NCI-H1694 (cell line): ENCODE measurements at places on chromosomes 1 and 21.
A peak's percentile ranks its signal among the peaks of the same experiment; 100 is the strongest.

DNA sequence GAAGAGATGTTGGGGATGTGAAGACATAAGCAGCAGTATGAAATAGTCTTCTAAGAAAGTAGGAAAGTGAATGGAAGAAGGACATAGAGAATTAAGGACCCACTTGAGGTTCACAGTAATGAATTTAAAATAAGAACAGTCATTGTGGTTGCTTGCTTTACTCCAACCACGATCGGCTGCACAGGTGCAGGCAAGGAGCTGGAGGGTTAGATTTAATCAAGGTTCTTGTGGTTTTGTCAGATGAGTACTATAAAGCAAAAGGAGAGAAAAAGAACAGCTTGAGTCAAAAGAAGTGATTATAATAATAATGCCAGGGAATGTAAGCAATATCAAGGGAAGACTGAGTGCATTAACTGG lies 46.1 kb upstream of the RBM34 start:
- DNase-seq: no peak

GRCh38 chr1:150621497-150622302 lies 7.7 kb downstream of the ENSA start:
- DNase-seq: peak; percentile 57

DNA sequence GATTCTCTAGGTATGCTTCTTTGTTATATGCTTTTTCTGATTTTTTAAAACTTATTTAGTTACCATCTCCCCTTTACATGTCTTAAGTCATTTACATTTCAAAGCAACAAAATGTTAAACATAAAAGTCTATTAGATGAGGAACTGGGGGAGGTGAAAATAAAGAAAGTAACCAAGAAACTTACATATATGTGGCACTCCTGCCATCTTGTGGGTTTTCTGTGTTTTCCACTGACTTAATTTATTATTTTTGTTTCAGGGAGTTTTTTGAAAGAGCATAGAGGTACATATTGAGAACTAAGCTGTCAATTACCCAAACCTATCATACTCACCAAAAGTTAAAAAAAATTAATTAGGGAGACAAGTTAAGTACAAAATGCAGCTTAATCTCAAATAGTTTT lies 1531.1 kb downstream of the MRPL39 start:
- no peak for DNase-seq

DNA sequence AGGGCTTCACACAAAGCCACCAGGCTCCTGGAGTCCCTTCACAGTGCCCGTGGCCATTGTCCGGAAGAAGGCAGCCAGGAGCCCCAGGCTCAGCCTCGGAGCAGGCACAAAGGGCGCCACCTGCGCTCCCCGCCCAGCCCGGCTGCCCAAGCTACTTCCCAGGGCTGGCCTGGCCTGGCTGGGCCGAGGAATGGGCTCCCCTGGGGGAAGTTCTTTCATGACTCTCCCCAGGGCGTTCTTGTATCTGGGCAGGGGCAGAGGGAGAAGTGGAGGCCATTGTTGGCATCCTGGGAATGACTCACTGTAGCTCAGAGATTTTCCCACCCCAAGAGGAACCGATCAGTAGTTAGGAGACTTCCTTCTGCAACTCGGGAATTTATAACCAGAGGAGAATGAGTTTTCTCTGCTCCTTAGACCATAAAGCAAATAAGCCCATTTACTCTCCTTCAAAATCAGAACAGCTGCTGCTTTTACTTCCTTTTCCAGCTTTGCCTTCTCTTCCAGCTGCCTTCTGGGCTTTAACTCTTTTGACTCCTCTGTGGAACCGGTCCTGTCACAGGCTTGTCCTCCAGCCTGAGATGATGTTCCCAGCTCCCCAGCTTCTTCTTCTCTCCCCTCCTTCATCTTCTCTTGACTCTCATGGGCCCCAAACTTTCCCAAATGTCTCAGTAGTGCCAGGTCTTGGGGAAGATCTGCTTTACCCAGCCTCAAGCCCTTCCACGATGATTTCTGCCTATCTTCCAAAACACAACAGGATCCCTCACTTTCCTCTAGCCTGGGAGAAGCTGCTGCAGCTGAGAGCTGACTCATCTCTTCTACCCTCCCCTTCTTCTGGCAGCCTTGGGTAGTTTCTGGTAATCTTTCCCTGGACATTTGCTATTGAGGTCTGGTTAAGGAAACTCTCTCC lies 118.7 kb upstream of the CD34 start:
- DNase-seq: no peak

DNA sequence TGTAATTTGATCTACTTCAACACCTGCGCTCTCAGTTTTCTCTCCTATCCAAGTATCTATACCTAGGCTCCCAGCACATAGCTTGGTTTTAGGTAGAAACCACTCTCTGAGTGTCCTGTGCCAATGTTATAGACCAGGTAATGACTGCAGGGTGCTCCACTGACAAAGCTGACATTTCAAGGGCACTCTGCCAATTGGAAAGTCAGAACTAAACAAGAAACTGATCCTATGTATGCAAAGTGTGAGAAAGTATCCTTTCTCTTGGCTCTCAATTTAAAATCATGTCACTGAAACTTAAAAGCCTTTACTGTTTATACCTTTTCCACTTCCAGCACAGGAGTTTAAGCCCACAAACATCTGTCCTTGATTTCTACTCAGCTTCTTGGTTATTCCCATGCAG lies 45.0 kb upstream of the AIM2 start:
- DNase-seq: no peak

DNA sequence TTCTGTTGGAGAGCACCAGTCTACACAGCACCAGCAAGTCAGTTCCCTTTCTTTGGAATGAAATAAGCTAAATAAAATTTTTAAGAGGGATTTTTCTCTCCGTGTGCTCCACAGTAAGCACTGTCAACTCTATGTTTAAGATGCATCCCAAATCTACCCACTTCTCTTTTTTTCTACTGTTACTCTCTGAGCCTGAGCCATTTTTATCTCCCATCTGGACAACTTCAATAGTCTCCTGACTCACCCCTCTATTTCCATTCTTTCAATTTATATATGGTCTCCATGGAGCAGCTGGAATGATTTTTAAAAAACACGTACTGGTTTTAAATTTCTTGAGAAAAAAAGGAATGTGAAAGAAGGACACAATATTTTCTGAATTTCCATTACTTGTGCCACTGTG lies 24.7 kb upstream of the CCT8 start:
- DNase-seq: no peak

- DNase-seq: no peak
These were observed 10.4 kb upstream of the ITPKB start for GRCh38 chr1:226749467-226749866.

DNA sequence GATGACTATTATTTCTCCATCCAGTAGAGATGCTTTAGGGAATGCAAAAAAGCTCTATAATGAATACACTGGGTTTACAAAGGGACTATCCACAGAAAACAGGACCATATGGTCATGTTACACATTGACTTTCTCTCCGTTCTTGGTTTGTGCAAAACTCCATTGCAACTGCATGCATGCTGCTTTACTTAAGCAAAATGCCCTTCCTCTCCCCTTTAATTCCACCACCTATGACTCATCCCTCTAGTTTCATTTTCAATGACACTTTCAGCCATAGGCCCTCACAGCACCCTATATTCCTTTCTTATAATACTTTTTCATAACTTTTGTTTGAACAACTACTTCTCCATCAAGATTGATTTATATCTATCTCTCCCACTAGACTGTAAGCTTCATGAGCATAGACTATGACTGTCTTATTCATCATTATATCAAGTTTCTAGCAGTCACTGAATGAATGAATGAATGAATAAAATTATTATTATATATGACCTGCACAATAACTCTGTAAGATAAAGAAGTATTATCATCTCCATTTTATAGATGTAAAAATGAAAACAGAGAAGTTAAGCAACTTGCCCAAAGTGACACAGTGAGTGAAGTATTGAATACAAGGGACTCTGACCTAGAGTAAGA lies 248.9 kb downstream of the PLPP3 start:
- DNase-seq: peak; percentile 35

DNA sequence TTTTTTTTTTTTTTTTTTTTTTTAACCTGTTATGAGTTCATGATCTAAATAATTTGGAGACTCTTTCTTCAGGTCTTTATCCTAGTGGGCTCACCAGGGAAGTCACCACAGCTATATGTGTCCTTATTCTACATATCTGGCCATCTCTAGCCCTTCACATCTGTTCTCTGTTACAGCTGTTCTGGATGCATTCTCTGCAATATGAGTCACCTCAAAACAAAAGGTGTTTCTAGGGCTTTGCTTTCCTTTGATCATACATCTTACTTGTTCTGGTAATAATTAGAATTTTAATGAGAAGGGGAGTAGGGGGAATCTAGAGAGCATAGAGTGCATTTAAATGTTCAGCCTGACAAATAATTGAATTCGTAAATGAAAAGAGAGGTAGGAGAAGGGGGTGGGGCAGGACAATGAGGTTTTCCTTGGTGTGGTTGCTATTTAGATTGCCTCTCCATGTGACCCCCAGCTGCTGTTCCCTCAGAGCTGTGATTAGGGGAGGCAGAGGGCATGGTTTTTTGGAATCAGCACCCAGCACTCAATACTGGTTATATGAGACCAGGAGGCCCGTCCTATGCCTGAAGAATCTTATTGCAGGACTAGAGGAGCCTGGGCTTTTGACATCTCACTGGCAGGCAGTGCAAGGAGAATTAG lies 8.0 kb downstream of the SYT6 start:
- no peak for DNase-seq

DNA sequence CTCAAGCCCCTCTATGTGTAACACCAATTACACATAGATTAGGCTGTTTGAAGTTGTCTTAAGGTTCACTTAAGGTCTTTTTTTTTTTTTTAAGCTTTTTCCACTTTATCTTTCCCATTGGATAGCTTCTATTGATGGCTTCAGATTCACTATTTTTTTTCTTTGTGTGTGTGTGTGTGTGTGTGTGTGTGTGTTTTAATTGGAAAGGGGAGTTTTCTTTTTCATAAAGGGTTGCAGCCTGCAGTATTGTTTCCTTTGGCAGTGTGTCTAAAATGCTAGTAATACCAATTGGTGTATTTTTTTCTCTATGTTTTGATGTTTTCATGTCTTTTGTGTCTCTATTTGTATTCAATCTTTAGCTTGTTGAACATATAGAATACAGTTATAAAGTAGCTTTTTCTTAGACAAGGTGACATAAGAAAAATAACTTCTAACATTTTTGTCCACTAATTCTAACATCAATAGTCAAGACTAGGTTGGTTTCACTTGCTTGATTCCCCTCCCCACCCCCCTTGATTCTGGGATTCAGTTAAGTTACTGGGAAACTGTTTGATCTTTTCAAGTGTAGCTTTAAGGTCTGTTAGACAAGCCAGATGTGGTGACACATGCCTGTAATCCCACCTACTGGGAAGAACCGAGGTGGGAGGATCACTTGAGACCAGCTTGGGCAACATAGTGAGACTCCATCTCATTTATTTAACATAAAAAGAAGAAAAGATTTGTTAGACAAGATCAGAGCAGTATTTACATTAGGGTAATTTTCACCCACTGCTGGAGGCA lies 21.4 kb downstream of the PRRC2C start:
- no peak for DNase-seq

GRCh38 chr1:158290321-158290844 lies 660 bp downstream of the CD1C start:
- DNase-seq: no peak

- no peak for DNase-seq
These were observed 6.0 kb downstream of the ZSWIM5 start for GRCh38 chr1:45200435-45200834.

GRCh38 chr1:10530281-10530740 lies 55.6 kb downstream of the PEX14 start:
- DNase-seq: no peak

- peak; percentile 41 for DNase-seq
These were observed 24.6 kb downstream of the ARHGEF19 start for GRCh38 chr1:16187748-16188401.

- DNase-seq: no peak
These were observed 135.3 kb upstream of the PRMT6 start for GRCh38 chr1:106921186-106921585.

GRCh38 chr1:71783071-71783470 lies 499.3 kb downstream of the NEGR1 start:
- no peak for DNase-seq

DNA sequence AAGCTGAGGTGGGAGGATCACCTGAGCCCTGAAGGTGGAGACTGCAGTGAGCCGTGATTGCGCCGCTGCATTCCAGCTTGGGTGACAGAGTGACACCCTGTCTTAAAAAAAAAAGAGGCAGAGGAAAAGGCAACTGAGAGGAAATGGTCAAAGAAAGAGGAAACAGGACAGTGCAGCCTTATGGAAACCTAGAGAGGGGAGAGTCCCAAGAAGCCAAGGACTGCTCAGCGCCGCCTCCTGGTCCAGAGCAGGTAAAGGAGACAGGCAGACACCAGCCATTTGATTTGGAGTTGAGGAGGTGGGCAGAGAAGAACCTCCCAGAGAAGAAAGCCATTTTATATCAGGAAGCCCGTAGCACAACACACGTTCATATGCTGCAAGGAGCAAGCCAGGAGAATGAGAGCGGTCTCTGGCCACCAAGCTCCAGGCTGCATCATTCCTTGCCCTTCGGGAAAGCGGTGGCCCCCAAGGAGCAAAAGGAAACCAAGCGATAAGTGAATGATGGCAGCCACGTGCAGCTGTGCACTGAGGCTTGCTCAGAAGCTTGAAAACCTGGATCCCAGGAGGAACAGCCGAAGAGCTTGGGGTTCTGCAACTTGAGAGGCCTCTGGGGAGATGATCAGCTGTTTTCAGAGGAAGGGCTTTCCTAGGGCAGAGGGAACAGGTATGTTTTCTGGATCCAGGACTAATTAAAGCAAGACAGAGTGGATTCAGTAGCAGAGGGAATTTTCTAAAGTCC lies 33.7 kb downstream of the LRRC42 start:
- DNase-seq: no peak

DNA sequence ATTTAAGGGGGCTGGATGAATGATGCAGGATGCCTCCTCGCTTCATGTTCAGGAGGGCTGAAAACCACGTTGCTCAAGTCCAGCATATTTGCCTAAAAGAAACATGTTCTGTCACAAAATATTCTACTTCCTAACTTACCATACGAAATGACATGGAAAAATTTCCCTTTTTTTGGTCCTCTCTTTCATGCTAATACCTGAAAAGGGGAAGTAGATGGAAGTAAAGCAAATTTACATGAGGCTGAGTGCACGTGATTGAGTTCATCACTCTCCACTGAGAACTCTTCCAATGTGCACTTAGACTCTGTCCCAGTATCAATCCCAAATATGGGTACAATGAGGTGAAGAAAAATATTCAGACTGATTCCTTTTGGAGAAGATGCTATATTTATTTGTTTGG lies 23.0 kb downstream of the XCL2 start:
- DNase-seq: no peak

DNA sequence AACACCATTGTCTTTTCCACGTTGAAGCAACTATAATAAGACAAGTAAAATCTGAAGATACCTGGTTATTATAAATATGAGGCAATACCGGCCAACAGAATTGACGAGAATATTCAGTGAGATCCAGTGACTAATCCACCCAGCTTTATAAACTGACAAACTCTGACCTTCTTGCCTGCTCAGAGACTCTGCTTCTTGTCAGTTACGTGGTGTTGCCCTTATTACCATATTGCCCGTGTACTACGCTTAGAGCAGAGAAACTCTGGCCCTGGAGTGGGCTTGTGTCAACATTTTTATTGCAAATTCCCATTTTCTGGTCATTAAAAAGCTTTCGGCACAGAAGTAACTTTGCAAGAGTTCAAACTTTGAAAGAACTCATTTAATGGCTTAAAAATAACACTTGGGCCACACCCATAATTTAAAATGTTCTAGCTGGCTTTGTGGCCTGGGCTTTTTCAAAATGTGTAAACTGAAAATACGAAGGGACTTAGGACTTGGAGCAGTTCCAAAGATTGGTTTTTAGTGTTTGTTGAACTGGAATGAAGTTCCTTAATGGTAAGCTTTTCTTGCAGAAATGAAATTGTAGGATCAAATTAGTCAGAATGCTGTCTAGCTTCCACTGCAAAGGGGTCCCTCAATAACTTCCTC lies 266.2 kb downstream of the LMO4 start:
- DNase-seq: no peak

- DNase-seq: no peak
These were observed 356.3 kb downstream of the PLPP3 start for GRCh38 chr1:56222914-56223540.
